ENCODE measurements at places on chromosomes 1 and 21. TPM values are rescaled to one million over a fixed set of nuclear protein-coding genes. Genes with fewer than 3 reads are reported as not detected.

ARHGEF11 gene
- 4.1 TPM for total RNA-seq

- no peak for ATAC-seq
These were observed 58.7 kb upstream of the ABCG1 start for GRCh38 chr21:42160111-42160721.

KRTAP7-1 gene
- not detected for total RNA-seq

DNA sequence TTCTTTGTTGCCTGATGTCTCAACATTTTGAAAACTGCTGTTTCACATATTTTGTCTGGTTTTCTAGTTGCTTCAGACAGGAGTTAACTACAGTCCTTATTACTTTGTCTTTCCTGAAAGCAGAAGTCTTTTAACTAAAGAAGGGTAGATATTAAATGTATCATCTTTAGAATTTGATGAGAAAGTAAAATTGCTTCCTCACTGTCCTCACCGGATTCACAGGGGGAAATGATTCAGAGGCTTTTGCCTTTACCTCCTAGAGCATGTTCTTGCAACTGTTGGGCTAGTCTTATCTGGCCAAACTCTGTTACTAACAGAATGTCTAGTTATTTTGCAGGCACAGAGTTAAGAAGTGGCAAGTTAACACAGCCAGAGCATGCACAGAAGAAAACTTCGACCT lies 107.2 kb upstream of the VAV3 start:
- ATAC-seq, result no peak

GRCh38 chr1:175319112-175319911 lies 126.7 kb upstream of the KIAA0040 start:
- ATAC-seq, result peak; percentile 84

DNA sequence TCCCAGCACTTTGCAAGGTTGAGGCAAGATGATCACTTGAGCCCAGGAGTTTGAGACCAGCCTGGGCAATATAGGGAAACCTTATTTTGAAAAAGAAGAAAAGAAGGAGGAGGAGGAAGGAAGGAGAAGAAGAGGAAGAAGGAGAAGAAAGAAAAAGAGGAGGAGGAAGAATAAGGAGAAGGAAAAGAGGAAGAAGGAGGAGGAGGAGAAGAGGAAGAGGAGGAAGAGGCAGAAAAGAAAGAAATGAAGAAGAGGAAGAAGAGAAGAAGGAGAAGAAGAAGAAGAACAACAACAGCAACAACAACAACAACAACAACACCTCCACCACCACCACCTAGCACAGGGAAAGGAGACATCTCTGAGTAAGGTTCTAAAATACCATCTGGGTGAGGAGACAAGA lies 10.6 kb downstream of the SELENBP1 start:
- no peak for ATAC-seq

Measured in activated T-helper 17 cell treated with anti-CD3 and anti-CD28 coated beads, Interleukin-2, amount 50 U/mL, for 72 hours (primary cell).